Effector memory CD8-positive, alpha-beta T cell (primary cell): ENCODE measurements at places on chromosomes 1 and 21.

DNA sequence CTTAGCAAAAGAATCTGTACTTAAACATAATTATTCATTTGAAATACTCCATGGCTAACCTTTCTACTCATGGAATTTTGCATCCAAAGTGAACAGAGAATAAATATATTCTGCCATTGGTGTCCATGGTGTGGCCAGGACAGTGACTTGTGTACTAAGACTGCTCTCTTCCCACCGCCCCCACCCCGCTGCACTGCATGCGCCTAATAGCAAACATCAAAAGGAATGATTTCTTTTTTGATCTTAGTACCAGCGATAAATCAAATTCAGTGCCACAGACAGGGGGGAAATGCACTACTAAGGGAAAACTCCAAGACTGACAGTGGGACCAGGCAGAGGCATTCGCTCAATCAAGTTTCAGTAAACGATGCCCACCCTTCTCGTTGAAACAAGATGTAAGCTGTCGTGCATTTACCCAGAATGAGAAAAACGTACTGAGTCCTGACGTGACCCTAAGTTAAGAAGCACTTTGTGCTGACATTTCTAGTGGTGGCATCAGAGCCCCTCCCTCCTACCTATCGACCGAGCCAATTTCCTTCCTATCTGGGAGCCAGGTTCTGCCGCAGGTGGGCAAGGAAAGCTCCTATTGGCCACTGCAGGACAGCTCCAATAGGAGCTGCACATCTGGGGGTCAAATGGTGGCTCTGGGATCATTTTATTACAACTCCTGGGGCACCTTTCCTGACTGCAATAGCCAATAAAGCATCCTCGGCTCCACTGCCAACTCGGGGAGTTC, 12.5 kb downstream of the ESRRG start:
- no peak for DNase-seq
- no peaks in the 10 kb centered on the region for H3K36me3 ChIP-seq
- no peaks in the 10 kb centered on the region for H3K4me1 ChIP-seq
- no peak overlapping the region for H3K4me3 ChIP-seq
- no peak overlapping the region for H3K27ac ChIP-seq

- peaks cover 63% of the 10 kb centered on the region for H3K4me1 ChIP-seq
- H3K4me3 ChIP-seq, result peak overlapping the region; percentile 69
- H3K36me3 ChIP-seq, result peaks cover 22% of the 10 kb centered on the region
- no peaks in the 10 kb centered on the region for H3K27me3 ChIP-seq
- H3K27ac ChIP-seq, result peak overlapping the region; percentile 98
Observed at GRCh38 chr1:91803123-91803522, 82.8 kb downstream of the TGFBR3 start.

- no peaks in the 10 kb centered on the region for H3K36me3 ChIP-seq
- peaks cover 25% of the 10 kb centered on the region for H3K4me1 ChIP-seq
- H3K27me3 ChIP-seq, result peaks cover 55% of the 10 kb centered on the region
- no peak overlapping the region for H3K4me3 ChIP-seq
- DNase-seq, result no peak
- H3K27ac ChIP-seq, result peak overlapping the region; percentile 5
Observed at GRCh38 chr21:33058957-33059356, 11.0 kb upstream of the OLIG1 start.

DNA sequence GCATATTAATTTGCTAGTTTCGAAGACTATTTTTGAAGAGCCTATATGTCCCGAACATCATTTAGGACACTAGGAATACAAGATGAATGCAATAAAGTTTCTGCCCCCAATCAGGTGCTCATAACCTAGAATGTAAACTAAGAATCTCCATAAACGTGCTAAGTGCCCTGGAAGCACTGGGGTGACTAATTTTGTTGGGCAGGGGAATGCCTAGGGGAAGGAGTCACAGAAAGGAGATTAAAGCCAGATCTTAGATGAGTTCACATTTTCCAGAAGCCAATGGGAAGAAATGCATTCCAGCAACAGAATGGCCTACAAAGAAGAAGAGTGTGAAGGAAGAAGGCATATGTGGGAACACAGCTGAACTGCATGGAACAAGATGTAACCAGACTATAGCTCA, 19.5 kb downstream of the SCYL3 start:
- peaks cover 13% of the 10 kb centered on the region for H3K4me1 ChIP-seq
- H3K36me3 ChIP-seq, result peaks cover 82% of the 10 kb centered on the region
- no peak overlapping the region for H3K27ac ChIP-seq
- no peak for DNase-seq
- no peaks in the 10 kb centered on the region for H3K27me3 ChIP-seq
- no peak overlapping the region for H3K4me3 ChIP-seq

DNA sequence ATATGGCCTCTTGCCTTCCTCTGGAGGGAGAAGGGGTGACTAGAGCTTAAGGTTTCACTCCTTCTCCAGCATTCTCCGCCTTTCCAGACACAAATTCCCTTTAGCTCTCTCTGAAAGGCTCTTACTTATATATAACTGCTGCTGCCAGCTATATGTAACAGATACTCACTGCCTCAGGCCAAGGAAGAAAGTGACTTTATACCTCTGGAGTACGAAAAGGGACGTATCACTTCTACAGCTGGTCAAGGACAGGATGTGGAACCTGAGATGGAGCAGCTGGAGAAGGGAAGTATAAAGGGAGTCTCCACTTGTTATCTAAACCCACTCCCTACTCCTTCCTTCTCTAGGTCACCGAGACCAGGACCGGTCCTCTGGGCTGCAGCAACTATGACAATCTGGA, 102.4 kb downstream of the BRINP2 start:
- no peaks in the 10 kb centered on the region for H3K27me3 ChIP-seq
- H3K27ac ChIP-seq, result no peak overlapping the region

GRCh38 chr21:26844258-26845065, 747 bp downstream of the ADAMTS1 start:
- peaks cover 32% of the 10 kb centered on the region for H3K4me1 ChIP-seq
- no peak overlapping the region for H3K27ac ChIP-seq
- H3K4me3 ChIP-seq, result peak overlapping the region; percentile 75
- peaks cover 13% of the 10 kb centered on the region for H3K36me3 ChIP-seq
- no peak for DNase-seq

DNA sequence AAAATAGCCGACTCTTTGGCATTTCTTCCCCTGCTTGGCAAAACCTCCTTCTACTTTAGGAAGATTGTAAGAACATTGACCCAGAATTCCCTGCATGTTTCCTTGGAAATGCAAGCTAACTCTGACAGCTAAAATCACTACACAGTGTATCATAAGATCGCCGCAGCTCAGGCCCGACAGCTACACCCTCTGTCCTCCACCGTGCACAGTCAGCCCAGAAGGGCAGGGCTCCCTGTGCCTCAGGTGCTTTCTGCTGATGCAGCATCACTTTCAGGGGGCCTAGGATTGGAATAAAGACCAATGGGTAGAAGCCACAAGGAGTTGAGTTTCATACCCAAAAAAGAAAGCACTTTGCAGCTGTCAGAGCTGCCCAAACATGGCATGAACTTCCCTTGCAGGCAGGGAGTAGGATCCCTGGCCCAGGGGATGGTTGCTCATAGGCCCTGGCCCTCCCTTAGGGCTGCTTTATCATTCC, 145.3 kb downstream of the SEC16B start:
- no peak for DNase-seq
- H3K27me3 ChIP-seq, result no peaks in the 10 kb centered on the region
- H3K36me3 ChIP-seq, result no peaks in the 10 kb centered on the region
- H3K4me3 ChIP-seq, result no peak overlapping the region

DNA sequence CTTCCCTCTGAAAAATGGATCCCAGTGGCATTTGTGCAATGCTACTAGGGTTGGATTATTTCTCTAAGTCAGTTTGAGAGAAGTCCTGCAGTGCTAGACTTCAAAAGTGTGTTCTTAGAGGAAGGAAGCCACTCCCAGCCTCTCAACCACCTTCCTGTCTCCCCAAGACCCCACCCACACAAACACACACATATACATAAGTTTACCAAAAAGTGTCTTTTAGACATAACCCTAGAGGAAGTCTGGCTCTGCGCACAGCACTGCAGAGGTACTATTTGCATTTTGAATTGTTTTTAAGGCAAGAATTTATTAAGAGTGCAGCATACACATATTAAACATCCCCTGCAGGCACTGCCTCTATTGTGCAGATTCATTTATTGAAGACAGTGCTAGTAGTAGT, 127.3 kb downstream of the HHIPL2 start:
- no peak for DNase-seq
- H3K36me3 ChIP-seq, result no peaks in the 10 kb centered on the region
- H3K27me3 ChIP-seq, result peaks cover 8% of the 10 kb centered on the region
- peak overlapping the region; percentile 51 for H3K4me3 ChIP-seq
- peak overlapping the region; percentile 89 for H3K27ac ChIP-seq

GRCh38 chr1:63817152-63817667, 43.4 kb downstream of the ROR1 start:
- H3K4me3 ChIP-seq, result no peak overlapping the region
- H3K27ac ChIP-seq, result no peak overlapping the region
- no peaks in the 10 kb centered on the region for H3K4me1 ChIP-seq

GRCh38 chr21:24220446-24220845, 1386.8 kb downstream of the MRPL39 start:
- H3K36me3 ChIP-seq, result no peaks in the 10 kb centered on the region
- H3K4me1 ChIP-seq, result no peaks in the 10 kb centered on the region
- H3K27ac ChIP-seq, result no peak overlapping the region
- no peak overlapping the region for H3K4me3 ChIP-seq
- H3K27me3 ChIP-seq, result no peaks in the 10 kb centered on the region

- no peak for DNase-seq
- H3K27ac ChIP-seq, result no peak overlapping the region
- no peak overlapping the region for H3K4me3 ChIP-seq
- no peaks in the 10 kb centered on the region for H3K36me3 ChIP-seq
- H3K27me3 ChIP-seq, result peaks cover 26% of the 10 kb centered on the region
Observed at GRCh38 chr1:224541072-224541790, 74.9 kb upstream of the CNIH3 start.

- peak overlapping the region; percentile 77 for H3K4me3 ChIP-seq
- H3K27me3 ChIP-seq, result peaks cover 11% of the 10 kb centered on the region
- H3K27ac ChIP-seq, result peak overlapping the region; percentile 23
- H3K4me1 ChIP-seq, result peaks cover 43% of the 10 kb centered on the region
- peaks cover 7% of the 10 kb centered on the region for H3K36me3 ChIP-seq
Observed at GRCh38 chr1:212700223-212700891, 717 bp upstream of the BATF3 start.

- DNase-seq, result no peak
- H3K4me1 ChIP-seq, result no peaks in the 10 kb centered on the region
- peaks cover 40% of the 10 kb centered on the region for H3K27me3 ChIP-seq
- H3K4me3 ChIP-seq, result no peak overlapping the region
- peaks cover 8% of the 10 kb centered on the region for H3K36me3 ChIP-seq
Observed at GRCh38 chr1:156698995-156699394, 6.4 kb downstream of the CRABP2 start.

GRCh38 chr1:39733161-39733560, 5.5 kb upstream of the PPIE start:
- no peak overlapping the region for H3K4me3 ChIP-seq
- H3K27me3 ChIP-seq, result peaks cover 72% of the 10 kb centered on the region
- H3K4me1 ChIP-seq, result peaks cover 7% of the 10 kb centered on the region
- H3K36me3 ChIP-seq, result no peaks in the 10 kb centered on the region
- DNase-seq, result no peak

DNA sequence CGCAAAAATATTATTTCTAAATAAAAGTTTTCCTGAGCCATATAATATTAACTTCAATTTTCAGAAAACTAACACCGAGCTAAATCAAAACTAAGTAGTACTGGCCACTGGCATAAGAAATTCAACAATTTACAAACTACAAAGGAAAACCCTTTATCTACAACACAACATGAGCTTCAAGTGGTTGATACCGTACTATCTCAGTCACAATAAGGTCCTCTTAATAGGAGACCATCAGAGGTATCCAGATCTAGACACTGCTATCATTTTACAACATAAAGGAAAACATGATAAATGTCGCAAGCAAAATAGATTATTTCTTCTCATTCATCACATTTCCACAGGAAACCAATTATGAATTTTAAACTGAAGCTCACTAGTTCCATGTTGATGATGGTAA, 39.5 kb downstream of the GATAD2B start:
- no peak overlapping the region for H3K4me3 ChIP-seq
- H3K27ac ChIP-seq, result no peak overlapping the region
- H3K27me3 ChIP-seq, result no peaks in the 10 kb centered on the region
- peaks cover 39% of the 10 kb centered on the region for H3K36me3 ChIP-seq

DNA sequence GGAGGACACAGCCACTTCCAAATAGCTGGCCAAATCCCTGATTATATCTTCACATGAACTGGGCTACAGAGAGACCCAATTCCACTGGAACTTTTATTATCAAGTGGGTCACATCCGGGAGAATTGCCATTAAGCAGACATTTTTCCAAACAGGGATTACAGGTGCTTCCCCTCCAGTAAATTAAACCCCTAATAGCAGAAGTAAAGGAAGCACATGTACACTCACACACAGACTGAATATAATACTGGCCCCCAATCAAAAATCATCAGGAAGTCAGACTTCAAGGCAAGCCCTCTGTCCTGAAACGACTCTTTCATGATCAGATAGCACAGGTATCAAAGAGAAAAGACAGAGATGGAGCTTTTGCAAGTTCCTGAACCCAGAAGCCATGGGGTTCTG, 118.6 kb upstream of the PPP2R5A start:
- no peak overlapping the region for H3K27ac ChIP-seq
- H3K36me3 ChIP-seq, result no peaks in the 10 kb centered on the region
- no peak overlapping the region for H3K4me3 ChIP-seq
- no peak for DNase-seq
- H3K4me1 ChIP-seq, result peaks cover 11% of the 10 kb centered on the region

GRCh38 chr1:32122151-32122550, 14.3 kb downstream of the KPNA6 start:
- H3K4me3 ChIP-seq, result no peak overlapping the region
- no peaks in the 10 kb centered on the region for H3K27me3 ChIP-seq
- DNase-seq, result no peak
- H3K36me3 ChIP-seq, result peaks cover 7% of the 10 kb centered on the region

DNA sequence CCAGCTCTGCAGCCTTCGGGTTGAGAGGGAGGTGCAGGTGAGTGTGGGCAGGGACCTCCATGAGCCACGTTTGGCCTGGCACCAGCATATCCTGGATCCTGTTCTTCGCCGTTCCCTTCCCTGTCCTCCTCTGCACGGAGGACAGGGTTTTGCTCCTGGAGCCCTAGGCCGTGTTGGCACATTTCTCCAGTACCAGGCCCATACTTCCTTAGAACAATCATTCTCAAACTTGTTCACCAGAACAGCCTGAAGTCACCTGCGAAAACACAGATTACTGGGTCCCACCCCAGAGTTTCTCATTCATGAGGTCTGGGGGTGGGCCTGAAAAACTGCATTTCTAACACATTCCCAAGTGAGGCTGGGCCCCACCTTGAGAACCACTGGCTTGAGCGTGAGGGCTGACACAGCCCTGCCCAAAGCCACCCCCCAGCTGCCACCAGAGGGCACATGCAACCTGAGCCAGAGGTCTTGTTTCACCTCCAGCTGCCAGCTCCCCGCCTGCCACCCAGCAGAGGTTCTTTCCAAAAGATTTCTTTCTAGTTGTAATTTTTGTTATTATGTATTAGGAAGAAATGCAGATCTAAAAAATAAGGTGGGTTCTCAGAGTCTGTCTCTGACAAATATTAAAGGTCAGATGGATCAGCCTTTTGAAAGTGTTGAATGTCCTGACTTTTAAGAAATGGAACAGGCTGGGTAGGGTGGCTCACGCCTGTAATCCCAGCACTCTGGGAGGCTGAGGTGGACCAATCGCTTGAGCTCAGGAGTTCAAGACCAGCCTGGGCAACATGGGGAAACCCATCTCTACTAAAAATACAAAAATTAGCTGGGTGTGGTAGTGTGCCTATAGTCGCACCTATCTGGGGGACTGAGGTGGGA, 39.6 kb upstream of the LDLRAP1 start:
- H3K36me3 ChIP-seq, result peaks cover 14% of the 10 kb centered on the region
- H3K4me3 ChIP-seq, result no peak overlapping the region
- no peak overlapping the region for H3K27ac ChIP-seq
- H3K4me1 ChIP-seq, result peaks cover 10% of the 10 kb centered on the region

GRCh38 chr1:5572794-5573193, 419.4 kb downstream of the NPHP4 start:
- H3K27ac ChIP-seq, result no peak overlapping the region
- H3K36me3 ChIP-seq, result no peaks in the 10 kb centered on the region
- H3K4me3 ChIP-seq, result no peak overlapping the region
- no peaks in the 10 kb centered on the region for H3K4me1 ChIP-seq
- peaks cover 33% of the 10 kb centered on the region for H3K27me3 ChIP-seq
- DNase-seq, result no peak
